ENCODE measurements at places on chromosomes 3 and 15.

DNA sequence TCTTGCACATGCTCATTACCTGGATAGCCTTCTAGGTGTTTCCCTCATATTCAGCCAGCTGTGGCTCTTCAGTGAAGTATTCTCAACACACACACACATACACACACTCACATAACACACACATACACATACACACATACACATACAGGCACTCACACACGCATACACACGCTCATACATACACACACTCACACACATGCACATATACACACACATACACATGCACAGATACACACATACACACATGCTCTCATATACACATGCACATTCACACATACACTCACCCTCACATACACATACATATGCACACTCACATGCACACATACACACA lies 41.2 kb downstream of the GRK7 start:
- DNase-seq: no peak

GRCh38 chr3:78698431-78698830 lies 1069.4 kb downstream of the ROBO1 start:
- no peak for DNase-seq

GRCh38 chr3:55074796-55075195 lies 146.9 kb upstream of the LRTM1 start:
- DNase-seq: no peak

DNA sequence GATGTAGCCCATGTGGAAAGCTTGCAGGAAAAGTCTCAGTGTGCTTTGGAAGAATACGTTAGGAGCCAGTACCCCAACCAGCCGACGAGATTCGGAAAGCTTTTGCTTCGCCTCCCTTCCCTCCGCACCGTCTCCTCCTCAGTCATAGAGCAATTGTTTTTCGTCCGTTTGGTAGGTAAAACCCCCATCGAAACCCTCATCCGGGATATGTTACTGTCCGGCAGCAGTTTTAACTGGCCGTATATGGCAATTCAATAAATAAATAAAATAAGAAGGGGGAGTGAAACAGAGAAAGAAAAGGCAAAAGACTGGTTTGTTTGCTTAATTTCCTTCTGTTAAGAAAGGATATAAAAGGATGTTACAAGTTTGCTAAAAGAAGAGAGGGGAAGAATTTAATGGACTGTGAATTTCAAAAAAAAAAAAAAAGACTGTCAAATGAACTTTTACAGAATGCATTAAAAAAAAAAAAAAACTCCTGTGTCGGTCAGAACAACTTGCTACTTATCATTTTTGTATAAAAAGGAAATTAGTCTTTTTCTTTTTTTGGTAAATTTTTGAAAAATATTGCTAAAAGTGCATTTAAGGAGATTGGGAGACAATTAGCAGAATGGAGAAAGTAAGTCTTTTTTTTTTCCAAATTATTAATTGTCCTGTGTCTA lies 7.0 kb downstream of the NR2F2 start:
- DNase-seq: no peak

All from CD4-positive, alpha-beta T cell treated with Interleukin-10 for 1 hour (primary cell).